ENCODE measurements at places on chromosomes 6 and 20.
A peak's percentile ranks its signal among the peaks of the same experiment; 100 is the strongest.

DNA sequence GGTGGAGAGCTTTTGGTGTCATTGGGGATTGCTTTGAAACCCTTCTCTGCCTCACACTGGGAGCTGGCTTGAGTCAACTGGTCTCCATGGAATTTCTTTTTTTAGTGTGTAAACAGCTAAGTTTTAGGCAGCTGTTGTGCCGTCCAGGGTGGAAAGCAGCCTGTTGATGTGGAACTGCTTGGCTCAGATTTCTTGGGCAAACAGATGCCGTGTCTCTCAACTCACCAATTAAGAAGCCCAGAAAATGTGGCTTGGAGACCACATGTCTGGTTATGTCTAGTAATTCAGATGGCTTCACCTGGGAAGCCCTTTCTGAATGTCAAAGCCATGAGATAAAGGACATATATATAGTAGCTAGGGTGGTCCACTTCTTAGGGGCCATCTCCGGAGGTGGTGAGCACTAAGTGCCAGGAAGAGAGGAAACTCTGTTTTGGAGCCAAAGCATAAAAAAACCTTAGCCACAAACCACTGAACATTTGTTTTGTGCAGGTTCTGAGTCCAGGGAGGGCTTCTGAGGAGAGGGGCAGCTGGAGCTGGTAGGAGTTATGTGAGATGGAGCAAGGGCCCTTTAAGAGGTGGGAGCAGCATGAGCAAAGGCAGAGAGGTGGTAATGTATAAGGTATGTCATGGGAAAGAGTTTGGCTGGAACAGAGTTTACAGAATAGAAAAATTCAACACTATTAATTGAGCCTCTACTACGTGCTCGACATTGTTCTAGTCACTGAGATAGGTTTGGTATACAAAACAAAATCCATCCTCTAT lies 31.2 kb downstream of the SRSF3 start:
- no peak for DNase-seq

DNA sequence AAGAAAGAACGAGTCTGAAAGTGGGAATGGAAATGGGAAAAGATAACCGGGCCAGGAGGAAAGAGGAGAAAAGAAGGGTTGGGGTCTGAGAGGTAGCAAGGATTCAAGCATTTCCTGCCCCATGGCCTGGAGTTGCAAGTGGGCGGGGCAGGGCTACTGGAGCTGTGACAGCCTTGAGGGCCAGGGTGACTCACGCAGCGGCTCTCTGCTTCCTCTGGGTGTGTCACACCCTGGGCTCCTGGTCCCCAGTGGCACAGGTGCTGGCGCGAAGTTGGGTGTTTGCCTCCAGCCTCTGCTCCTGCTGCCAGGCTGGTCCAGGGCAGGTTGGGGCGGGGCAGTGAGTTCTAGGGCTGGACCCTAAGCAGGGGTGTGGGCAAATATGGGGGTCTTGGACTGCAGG lies 3.3 kb upstream of the ULBP3 start:
- peak; percentile 55 for DNase-seq

DNA sequence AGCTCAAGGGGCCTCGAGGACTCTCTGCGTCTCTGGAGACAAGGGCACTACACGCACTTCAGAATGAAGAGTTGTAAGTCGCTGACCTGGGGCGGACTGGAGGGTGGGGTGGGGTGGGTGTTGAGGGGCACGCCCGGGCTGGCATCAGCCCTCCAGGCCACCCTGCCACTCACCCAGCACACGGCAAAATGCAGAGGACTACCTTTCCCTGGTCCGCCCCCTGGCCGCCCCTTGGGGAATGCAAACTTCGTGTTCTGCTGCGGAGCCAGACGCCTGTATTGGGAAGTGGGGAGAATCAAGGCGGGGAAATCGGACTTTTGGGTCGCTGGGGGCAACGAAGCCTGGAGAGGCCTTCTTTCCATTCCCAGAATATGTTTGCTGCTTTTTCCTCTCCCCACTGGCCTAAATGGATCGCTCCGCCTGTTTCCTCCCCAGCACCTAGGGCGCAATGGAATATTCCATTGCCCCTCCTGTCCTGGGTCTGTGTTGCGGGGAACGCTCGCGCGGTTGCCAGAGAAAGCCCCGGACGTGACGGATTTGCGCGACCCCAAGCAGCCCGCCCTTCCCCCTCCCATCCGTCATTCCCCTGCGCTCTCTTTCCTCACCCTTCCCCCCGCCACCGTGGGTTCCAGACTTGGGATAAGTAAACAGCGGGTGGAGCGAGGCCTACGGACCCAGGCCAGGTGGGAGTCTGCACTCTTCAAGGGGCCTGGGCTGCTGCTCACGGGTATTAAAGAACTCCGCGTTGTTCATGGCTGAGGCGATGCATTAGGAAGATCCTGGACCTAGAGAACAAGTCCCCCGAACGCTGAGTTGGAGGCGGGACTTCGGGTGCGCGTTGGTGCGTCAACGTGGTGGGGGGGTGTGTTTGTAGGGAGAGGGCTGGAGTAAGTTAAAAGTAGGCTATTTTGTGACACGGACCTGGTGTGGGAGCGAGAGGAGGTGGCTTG lies at the start of gene PPT2:
Gene PPT2, plus strand, starts transcription at position 578 of the 950 bp plus-strand sequence. CDS start 454 bp downstream, outside the sequence.
- DNase-seq, result peak; percentile 62

- no peak for DNase-seq
These were observed at the start of gene RIN2 for GRCh38 chr20:19758133-19758500. Gene RIN2, plus strand, starts transcription at chr20:19758258. Its CDS starts 131,344 bp downstream, at chr20:19889602.

DNA sequence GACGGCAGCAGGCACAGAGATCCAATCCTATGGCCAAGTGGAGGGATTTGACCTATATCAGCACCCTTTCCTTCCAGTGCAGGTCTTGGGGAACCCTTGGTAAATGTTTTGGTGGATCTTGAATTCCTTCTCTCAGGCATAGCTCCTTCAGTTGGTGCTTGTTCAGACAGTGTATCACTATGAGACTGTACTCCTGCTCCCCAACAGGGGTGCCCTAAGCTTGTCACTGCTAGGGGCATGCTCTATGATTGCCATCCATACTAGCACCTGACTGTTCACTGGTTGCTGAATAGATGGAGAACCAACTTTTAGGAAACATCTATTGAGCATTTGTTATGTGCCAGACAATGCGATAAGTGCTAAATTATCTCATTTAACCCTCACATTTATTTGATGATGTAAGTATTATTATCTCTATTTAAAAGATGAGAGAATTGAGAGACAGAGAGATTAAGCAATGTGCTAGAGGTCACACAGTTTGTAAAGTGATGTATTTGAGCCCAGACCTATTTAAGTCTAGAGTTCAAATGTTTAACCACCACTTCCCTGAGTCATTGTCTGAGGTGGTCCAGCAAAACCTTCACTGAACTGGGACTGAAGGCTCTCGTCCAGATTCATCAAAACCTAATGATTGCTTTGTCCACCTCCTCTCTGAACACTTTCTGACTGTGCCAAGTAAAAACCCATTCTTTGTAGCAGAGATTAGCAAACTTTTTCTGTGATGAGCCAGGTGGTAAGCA lies 34.3 kb downstream of the ADGRF1 start:
- no peak for DNase-seq

DNA sequence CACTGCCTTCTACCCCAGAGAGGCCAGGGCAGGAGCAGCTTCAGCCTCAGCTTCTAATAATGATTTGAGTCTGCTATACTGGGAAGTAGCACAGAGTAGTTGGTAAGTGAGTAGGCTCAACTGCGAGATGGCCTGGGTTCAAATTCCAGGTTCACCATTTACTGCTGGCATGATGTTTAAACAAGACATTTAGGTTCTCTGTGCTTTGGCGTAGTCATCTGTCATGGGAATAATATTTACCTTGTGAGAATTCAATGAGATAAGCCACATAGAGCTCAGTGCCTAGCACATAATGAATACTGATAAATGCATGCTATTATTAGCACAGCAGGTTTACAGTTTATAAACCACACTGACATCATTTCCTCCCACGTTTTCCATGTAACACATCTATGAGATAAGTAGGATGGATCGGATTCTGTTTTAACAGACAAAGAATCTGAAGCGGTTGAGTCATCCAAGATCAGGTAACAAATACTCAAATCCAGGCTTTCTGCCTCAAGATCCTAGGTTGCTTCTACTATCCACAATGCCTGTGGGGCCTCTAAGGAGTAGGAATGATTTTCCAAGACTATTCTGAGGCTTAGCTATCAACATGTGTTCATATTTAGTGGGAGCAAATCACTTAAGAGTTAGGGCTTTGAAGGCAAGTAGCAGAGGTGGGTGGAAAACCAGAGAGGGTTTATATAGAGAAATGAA lies 72.9 kb upstream of the DTNBP1 start:
- no peak for DNase-seq

DNA sequence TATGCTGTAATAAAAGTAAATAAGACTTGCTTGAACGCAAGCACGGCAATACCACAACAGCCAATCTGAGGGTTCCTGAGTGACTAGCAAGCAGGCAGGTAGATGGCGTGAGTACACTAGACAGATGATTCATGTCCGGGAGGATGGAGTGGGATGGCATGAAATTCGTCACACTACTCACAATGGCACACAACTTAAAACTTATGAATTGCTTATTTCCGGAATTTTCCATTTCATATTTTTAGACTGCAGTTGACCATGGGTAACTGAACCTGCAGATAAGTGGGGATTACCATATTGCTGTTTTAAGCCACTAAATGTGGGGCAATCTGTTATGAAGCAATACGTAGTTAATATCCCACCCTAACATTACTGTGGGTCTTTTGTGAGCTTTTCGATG lies 93.6 kb upstream of the NFATC2 start:
- DNase-seq, result no peak

- DNase-seq, result no peak
These were observed 1.4 kb upstream of the PPP1R18 start for GRCh38 chr6:30687659-30688431.

DNA sequence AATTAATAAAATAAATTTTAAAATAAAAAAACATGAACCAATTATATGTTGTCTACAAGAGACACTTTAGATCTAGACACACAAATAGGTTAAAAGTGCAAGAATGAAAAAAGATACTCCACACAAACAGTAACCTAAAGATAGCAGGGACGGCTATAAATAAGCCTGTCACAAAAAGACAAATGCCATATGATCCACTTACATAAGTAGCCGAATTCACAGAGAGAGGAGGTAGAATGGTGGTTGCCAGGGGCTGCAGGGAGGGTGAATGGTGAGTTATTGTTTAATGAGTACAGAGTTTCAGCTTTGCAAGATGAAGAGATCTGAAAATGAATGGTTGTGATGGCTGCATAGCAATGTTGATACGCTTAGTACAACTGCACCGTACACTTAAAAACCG lies 32.7 kb downstream of the KATNA1 start:
- no peak for DNase-seq

- DNase-seq, result no peak
These were observed 212.0 kb upstream of the JARID2 start for GRCh38 chr6:15033850-15034203.

GRCh38 chr6:42406306-42407280 lies 45.1 kb downstream of the TRERF1 start:
- no peak for DNase-seq

- no peak for DNase-seq
These were observed 124.8 kb downstream of the INSM1 start for GRCh38 chr20:20492521-20493332.

GRCh38 chr6:50585441-50586330 lies 127.6 kb upstream of the TFAP2D start:
- DNase-seq, result no peak

DNA sequence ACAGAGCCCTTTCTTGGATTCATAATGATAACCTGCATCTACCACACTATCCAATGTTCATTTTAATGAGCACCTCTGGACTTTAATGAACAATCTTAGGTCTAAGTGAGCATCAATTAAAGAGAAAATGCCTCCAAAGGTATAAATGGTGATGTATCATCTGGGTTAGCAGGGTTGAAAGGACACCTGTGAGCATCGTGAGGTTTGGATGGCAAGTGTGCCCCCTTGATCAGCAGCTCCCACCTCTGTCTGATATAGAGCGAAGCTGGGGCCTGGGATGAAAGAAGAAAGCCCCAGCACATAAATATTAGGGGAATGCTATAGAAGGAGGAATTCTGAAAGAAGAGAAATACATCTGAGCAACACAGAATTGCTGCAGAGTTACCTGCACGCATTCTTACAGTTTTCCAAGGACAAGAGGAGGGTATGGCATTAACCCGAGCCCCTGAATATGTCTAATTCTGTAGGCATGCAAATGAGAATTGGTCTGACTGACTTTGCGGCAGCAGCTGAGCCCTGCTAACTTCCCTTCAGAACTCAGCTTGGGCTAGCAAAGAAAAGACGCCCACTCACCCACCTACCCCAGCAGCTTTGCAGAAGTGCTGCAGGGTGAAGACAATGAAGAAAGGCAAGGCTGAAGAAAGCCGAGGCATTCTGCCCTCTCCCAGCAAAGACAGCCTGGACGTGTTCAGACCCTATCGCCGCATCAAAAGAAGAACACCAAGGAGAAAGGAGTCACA lies 136.2 kb downstream of the GMPR start:
- DNase-seq, result no peak

GRCh38 chr6:95866732-95867131 lies 149.0 kb upstream of the FUT9 start:
- DNase-seq, result no peak

DNA sequence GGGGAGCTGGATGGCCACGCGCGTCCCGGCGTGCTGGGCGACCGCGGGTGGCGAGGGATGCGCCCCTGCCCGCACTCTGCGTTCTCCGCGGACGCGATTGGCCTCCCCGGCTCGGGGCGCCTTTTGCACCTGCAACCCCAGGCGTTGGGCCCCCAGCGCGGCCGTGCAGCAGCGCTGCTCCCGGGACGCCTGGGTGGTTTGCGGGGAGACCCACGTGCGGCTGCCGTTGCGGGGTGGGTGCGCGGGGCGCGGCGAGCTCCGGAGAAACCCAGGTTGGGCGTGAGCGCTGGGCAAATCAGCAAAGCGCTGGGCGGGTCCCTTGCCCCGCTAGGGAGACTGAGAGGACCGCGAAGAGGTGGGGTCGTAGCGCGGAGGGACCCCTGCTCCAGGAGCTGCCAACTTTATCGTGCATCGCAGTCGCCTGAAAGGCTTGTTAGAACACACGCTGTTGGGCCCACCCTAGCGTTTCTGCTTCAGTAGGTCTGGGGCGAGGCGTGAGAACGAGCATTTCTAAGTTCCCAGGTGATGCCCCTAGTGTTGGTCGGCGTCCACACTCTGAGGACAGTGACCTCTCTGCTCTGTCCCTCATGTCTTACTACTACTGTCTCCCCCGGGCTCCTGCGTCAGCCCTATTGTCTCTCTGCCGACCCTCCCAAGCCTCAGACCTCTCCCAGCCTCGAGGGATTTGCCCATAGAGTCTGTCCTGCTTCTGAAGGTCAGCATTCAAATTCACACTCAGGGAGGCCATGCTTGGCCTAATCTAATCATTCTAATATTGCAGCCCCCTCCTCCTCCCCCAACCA lies 538 bp upstream of the ZFP64 start:
- peak; percentile 40 for DNase-seq

DNA sequence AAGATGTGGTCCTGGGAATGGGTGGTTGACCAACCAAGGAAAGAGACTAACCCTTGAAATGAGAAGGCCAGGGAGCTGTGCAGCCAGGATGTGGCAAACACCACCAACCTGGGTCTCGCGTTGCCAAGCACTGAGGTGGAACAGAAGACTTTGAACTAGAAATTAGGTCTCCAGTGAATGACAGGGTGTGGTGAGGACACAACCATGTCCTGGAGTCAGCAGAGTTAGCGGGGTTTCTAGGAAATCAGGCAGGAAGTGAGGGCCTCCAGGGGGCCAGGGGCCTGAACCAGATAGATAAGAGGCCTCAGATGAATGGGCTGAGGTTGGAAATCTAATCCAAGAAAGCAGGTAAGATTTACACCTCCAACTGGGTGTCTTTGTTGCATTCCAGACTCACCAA lies 353.3 kb upstream of the ARID1B start:
- peak; percentile 26 for DNase-seq

Data from CD4-positive, alpha-beta T cell treated with Interleukin-2 at 100 ng/mL for 4 hours (primary cell).